Glutamatergic neuron (in vitro differentiated cells): ENCODE measurements at places on chromosomes 3 and 15.
A peak's percentile ranks its signal among the peaks of the same experiment; 100 is the strongest.

DNA sequence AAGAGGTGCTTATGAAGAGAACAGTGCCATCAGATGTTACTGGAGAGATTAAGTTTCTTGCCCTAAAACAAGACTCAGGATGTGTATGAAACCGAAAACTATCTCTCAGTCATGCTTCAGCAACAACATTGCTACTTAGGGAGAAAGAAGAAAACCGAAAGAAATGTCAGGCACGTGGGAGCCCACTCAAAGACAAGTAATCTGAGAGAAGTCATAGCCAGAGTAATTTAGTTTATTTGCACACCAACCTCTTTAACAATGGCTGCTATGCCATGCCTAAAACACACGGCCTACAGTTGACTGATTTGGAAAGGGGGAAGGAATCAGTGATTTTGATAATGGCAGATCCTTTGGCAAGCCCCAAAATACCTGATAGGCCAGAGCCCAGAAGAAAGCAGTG lies 162.9 kb downstream of the TIGIT start:
- DNase-seq = no peak

- DNase-seq = no peak
Observed at GRCh38 chr3:187968883-187969580, 184.9 kb upstream of the LPP start.

GRCh38 chr3:57082481-57082880 lies 22.0 kb downstream of the SPATA12 start:
- DNase-seq = no peak

GRCh38 chr3:42780892-42781700 lies 8.0 kb upstream of the CCDC13 start:
- no peak for DNase-seq

- no peak for DNase-seq
Observed at GRCh38 chr3:143902210-143902609, 53.9 kb upstream of the SLC9A9 start.

DNA sequence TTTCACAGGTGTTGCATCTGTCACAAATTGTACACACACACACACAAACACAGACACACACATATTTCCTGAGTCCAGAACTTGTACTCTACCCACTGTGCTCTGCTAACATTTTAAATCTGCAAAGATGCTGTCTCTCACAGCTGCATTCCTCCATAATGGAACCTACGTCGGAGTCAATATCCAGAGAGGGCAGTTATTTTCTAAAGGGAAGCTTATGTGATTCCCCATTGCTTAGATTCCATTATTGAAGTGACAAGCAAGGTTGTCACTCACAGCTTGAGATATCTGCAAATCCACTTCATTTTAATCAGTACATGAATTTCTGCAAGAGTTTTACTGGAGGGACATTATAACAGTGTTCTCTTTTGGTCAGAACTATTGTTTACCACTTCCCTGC lies 992.4 kb downstream of the NSUN3 start:
- no peak for DNase-seq

DNA sequence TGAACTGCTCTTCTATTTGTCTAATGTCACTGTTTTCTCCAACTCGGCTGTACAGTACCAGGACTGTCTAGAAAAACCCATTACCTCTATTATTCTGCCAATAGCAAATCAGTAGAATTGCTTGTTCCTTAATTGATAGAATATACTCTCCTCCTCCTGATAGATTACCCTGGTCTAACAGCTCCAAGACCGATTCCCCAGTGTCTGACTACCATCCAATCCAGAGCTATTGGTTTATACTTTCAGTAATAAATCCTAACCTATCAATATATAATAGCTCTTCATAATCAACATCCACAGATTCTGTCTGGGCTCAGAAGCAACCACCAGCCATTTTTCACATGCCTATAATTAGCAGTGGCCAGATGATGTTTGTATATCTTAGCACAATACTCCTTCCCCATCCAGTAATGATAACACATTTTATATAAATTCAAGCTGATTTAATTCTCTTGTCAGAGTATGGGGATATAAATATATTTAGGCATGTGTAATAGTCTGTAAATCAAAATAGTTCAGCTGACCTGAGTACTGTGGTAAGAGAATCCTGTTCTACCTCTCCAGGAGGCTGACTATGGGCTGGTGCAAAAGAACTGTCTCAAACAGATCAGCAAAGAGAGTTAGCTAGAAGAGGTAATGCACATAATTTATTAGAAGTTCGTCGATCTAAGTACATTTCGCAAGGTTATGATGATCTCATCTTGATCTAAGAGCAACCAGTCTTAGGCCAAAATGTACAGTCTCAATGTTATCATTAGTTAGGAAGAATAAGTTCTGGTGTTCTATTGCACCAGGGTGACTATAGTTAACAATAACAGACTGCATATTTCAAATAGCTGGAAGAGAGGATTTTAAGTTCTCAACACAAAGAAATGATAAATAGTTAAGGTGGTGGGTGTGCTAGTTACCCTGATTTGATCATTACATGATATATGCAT lies 193.4 kb downstream of the SHOX2 start:
- no peak for DNase-seq

DNA sequence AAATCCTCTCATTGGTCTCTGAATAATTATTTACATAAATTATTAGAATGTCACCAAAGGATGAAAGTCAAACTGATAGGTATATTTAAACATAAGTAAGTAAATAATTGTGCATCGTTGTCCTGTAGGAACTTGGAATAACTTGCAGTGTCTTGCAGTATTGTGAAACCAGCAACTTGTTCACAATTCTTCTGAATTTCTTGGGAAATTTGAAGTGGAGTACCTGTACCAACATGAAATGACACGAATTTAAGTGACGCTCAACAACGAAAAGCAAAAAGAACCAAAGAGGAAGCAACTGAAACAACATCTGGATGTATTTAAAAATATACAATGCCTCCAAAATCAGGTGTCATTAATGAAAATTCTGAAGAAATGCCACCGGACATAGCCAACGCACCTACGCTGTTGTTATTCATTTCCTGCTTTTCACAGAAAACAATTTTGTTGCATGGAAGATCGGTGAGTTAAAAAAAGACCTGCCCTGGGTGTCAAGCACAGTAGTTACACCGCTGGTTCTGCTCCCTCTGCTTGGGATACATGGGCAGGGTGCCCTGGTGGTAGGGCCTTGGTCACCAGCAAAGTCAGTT lies 112.5 kb downstream of the RPLP1 start:
- no peak for DNase-seq

DNA sequence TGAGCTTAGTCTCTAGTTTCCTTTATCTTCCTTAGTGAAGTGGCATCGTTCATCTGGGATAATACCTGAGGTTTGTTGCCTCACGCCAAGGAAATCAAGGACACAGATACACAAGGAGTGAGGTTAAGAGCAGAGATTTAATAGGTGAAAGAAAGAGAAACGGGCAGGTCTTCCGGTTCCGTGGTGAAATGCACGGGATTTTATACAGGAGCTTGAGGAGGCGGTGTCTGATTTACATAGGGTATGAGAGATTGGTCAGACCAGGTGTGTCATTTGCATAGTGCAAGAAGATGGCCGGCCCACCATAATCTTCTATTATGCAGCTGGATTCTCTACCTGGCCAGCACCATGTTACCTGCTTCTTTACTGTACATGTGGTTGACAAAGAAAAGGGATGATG lies 17.2 kb downstream of the ARRDC4 start:
- DNase-seq = no peak

DNA sequence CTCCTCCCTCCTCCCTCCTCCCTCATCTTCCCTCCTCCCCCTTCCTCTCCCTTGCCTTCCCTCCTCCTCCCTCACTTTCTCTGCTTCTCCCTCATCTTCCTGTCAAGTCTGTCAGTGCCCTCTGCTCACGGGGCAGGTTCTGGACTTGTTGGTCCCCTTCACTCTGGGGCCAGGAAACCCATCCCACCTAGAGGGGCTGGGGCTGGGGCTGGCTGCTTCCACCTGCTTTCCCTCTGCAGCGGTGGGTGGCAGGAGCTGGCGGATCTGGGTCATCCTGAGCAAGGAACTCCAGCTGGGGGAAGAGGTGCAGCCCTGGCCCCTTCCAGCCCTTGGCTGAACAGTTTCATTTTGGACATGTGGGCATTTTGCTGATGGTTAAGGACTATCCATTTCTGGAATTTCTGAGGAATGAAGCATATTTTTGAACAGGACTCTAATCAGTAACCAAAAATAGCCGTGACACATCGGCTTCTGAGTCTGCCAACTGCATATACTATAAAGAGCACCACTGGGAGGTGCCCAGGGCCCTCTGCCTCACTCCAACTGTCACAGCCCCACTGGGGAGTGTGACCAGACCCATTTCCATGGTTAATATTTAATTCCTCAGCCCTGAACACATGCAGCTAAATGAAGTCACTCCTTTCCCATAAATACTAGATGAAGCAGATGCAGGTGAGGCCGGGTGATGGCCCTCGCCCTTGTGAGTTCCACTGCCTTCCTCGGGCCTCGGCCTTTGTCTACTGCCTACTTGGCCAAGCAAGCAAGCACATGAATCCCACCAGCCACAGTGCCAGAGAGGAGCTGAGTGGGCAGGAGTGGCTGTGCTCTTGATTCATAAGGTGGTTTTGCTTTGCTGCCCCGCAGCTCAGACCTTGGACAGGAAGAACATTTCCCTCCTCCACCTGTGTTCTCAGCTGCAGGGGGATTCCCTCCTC lies 39.8 kb downstream of the CHDH start:
- peak; percentile 5 for DNase-seq

- no peak for DNase-seq
Observed at GRCh38 chr3:73141525-73141924, 80.1 kb downstream of the EBLN2 start.

- DNase-seq = no peak
Observed at GRCh38 chr15:27167738-27168137, 196.8 kb downstream of the GABRG3 start.

- DNase-seq = peak; percentile 35
Observed at GRCh38 chr15:100972975-100973350, 53.8 kb downstream of the LRRK1 start.
